Activated CD4-positive, CD25-positive, alpha-beta regulatory T cell treated with anti-CD3 and anti-CD28 coated beads, Interleukin-2, amount 50 U/mL, for 24 hours (primary cell): ENCODE measurements at places on chromosomes 11 and 22.

DNA sequence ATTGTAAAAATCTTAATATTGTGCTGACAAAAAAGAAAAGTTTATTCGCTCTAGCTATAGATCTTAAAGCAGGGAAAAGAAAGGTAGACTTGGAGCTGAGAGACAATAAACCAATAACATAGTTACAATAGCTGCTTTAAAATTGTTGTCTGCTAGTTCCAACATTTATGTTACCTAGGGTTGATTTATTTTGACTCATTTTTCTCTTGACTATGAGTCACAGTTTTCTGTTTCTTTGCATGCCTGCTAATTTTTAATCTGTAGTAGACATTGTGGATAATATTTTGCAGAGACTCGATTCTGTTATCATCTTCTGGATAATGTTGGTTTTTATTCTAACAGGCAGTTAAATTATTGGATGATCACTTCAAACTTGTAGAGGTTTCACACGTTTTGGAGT lies 83.1 kb upstream of the TRPC6 start:
- ATAC-seq, result no peak

- ATAC-seq, result no peak
Observed at GRCh38 chr11:12669930-12670329, 4.3 kb upstream of the TEAD1 start.

DNA sequence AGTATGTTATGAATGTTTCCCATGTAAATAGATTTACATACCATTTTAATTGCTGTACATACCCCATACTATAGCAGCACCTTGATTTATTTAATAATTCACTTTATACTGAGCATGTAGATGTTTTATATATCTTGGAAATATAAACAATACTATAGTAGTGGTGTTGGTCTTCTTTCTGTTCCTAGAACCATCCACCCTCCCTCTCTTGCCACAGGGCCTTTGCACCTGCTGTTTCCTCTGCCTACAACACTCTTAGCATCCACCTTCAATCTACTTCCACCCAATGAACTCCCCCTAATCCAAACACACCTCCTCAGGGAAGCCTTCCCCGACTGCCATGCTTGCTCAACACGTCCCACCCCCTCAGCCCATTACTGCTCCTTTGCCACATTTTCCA lies 30.2 kb downstream of the TESMIN start:
- ATAC-seq, result no peak

- no peak for ATAC-seq
Observed at GRCh38 chr22:47143249-47143938, 380.9 kb downstream of the TBC1D22A start.

- no peak for ATAC-seq
Observed at GRCh38 chr11:115894176-115894575, 390.0 kb upstream of the CADM1 start.

GRCh38 chr11:67120881-67121710 lies 2.0 kb downstream of the KDM2A start:
- no peak for ATAC-seq

DNA sequence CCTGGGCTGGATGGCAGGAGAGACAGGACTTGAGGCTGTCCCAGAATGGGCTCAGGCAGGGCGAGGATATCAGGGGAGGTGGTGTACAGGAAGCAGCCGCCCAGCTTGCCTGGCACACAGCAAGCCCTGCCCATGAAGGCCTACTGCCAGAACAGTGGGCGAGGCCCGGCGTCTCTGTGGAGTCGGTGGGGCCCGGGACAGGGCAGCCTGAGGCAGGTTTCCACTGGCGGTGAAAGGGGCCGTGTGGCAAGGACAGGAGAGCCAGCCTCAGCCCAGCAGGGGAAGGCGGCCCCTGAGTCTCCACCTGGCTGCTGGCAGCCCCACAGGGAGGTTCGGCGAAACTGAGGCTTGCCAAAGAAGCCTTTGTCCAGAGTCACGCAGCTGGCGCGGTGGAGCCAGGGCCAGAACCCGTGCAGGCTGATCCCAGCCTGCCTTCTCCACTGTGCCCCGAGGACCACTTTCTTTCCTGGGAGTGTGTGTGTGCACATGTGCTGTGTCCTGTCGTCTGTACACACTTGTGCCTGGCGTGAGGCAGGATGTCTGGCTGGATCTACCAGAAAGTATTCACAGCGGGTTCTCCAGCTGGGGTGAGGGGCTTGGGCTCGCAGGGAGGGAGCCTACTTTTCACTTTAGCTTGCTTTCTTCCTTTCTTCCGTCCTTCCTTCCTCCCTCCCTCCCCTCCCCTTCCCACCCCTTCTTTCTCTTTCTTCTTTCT lies 1.2 kb downstream of the TSPO start:
- peak; percentile 83 for ATAC-seq

- peak; percentile 64 for ATAC-seq
Observed at GRCh38 chr22:38267086-38267485, 5.7 kb downstream of the TMEM184B start.

GRCh38 chr11:103530257-103530656 lies 421.0 kb downstream of the DYNC2H1 start:
- ATAC-seq, result no peak

DNA sequence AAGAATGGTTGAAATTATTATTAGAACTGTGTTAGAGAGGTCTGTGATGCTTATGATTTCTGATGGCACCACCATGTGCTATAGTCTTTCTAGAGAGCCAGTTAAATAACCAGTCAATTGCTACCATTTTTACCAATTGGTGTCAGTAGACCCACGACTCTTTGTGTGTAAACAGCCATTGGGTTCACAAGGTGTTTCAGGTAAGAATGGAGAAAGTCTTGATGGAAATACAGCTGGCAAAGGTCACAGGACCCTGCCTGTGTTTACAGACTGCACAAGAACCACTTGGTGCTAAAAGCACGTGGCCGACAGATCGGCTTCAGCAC lies 30.5 kb upstream of the OR10G7 start:
- ATAC-seq, result no peak

- ATAC-seq, result no peak
Observed at GRCh38 chr11:64264371-64264852, 13.1 kb downstream of the PLCB3 start.

- no peak for ATAC-seq
Observed at GRCh38 chr11:125951731-125952130, 5.9 kb downstream of the VSIG10L2 start.

DNA sequence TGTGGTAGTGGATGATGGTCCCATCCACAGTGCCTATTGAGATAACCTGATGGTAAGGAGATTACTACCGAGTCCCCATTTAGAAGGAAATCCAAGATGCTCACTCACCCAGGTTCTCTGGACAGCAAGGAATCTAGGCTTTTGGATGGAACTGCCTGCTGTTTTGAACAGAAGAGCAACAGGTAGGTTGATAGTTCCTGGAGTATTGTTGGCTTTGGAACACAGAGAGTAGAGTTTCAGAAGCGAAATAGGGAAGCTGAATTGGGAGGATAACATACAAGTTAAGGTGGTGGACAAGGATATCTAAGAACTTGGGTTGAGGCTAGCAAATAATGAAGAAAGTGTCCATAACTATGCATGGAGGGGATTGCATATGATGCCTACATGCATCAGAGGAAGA lies 27.6 kb downstream of the SLC22A6 start:
- no peak for ATAC-seq

- ATAC-seq, result no peak
Observed at GRCh38 chr22:49395617-49396016, 432.1 kb downstream of the BRD1 start.

DNA sequence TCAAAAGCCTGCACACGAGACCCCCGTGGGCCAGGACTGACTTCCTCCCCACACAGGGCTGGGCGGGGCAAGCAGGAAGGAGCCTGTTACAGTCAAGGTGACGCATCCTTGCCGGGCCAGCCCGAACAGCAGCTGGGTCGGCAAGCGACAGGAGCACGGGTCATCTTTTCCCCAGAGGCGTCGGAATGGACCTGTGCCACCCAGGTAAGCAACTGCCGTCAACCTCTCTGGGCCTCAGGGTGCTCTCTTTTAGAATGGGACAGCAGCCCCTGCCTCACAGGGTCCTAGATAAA lies at the start of gene CYTH4:
Gene CYTH4 (plus strand): TSS at position 124 of the 293 bp plus-strand sequence. CDS start 62 bp downstream, at position 186.
- peak; percentile 91 for ATAC-seq

DNA sequence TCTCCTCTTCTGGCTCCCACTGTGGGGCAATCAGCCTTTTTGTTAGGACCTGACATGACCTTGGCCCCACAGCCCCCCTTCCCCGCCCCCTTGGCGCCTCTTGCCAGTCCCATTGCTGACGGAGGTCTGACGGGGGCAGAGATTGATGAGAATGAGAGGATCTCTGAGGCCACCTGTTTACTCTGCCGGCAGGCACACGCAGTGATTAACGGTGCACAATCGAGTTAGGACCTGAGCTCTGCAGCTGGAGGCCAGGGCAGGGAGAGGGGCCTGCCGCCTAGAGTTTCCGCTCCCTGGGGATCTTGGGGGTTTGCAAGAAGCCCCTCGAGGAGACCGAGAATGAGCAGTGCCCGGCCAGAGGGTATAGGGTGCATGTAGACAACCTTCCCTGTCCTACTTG lies 6.8 kb upstream of the CHRM1 start:
- no peak for ATAC-seq

DNA sequence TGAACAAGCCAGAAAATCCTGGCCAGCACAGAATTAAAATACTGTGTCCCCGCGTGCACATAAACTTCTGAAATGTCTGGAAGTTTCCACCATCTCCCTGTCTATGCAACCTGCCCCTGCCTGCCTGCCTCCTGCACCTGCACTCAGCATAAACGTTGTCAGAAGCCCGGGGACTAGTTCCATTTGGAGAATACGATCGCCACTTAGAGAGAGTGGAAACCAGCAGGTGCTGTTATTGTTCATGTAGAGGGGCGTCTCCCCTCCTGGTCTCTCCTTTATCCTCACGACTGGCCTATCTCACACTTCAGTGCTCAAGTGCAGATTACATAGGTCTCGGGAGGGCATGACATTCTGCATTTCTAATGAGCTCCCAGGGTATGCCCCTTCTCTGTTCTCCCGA lies 35.6 kb downstream of the MPPED1 start:
- no peak for ATAC-seq

DNA sequence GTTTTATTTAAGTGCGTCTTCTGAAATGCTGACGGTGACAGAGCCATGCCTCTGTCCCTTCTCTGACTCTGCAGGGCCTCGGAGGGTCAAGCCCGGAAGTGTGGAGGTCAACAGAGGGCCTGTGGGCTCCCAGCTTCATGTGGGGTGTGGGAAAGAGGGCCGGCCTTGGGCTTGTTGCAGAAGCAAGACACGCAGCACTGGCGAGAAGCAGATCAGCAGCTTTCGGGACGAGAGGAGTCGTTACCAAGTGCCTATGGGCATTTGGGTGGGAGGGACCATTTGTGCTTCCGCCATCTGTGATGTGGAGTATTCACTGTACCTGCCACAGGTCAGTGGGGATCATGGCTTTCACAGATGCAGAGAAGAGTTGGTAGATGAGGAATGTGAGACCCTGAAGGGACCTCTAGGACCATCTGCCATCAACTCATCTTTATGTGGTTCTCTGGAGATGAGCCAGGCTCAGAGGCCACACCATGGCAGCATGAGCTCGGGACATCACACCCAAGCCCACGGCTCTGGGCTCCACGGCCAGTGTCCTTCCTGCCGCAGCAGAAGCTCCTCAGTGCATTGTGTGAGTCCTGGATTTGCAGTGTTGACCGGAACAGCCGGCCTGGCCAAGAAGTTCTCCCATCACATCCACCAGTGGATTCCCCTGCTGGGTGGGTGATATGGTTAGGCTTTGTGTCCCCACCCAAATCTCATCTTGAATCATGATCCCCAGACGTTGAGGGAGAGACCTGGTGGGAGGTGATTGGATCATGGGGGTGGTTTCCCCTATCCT lies 590.7 kb downstream of the TBC1D22A start:
- ATAC-seq, result no peak

- ATAC-seq, result no peak
Observed at GRCh38 chr11:67666676-67667489, 7.5 kb downstream of the ALDH3B2 start.

DNA sequence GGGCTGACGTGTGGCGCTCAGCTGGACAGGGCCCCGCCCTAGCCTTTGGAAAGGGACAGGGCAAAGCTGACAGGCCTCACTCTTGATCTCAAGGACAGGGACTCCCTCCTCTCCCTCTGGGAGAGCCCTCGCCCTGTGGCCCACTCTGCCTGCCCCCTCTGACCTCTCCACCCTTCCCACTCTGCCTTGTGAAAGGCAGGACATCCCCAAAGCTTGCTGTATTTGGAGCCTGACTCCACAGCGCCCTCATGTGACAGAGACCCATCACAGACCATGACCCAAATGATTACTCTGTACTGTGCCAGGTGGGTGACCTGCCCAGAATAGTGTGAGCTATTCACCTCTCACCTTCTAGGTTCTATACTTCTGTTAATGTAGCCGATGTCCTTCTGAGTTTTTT lies 18.8 kb downstream of the P2RY2 start:
- ATAC-seq, result no peak

- no peak for ATAC-seq
Observed at GRCh38 chr11:9459667-9460321, 1.0 kb upstream of the ZNF143 start.

GRCh38 chr11:66045177-66045639 lies 3.8 kb downstream of the GAL3ST3 start:
- ATAC-seq, result peak; percentile 90

- ATAC-seq, result peak; percentile 31
Observed at GRCh38 chr22:20206709-20207215, 55.9 kb upstream of the CCDC188 start.

DNA sequence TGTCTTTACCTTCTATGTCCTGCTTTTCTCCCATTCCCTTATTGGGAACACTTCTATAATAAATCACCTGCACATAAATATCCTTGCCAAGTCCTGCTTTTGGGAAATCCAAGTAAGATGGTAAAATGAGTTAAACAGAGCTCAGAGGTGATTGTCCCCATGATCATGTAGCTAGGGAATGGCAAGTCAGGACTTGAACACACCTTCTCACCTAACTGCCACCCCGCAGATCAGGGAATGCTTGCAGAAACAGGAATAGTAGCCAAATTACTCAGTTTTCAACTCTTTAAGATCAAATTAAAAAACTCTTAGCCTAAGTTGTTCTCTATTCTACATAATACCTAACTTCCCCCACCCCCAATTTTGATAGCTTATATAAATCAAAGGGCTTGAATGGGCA lies 16.0 kb downstream of the OOSP3 start:
- ATAC-seq, result no peak

GRCh38 chr11:61904539-61905048 lies 12.8 kb downstream of the RAB3IL1 start:
- no peak for ATAC-seq

- ATAC-seq, result no peak
Observed at GRCh38 chr11:73281201-73281741, 9.1 kb downstream of the P2RY6 start.

DNA sequence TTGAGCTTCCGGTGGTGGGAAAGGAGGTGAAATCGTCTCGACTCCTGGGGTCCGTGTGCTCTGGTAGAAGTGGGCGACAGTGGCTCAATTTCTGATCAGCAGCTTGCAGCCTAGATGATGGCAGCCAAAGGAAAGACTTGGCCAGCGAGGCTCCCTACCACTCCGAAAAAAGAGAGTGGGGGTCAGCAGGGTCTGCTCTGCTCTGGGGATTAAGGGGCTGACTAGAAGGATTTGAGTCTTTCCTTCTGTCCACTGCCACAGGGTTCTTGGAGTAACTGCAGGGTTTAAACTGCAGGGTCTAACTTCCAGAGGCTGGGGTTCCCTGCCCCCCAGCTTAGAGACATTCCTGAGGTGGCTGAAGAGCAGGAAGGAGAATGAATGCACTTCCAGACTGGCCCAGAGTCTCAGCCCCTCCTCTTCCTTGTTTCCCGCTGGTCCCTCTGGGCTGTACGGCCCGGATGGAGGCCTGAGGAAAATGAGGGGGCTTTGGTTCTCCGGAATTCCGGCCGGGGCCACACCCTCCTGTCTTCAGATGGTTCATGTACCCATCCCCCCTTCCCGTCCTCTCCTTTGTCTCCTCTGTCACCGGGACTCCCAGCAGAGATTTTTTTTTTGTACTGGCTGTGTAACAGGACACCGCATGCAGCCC lies 907 bp downstream of the SERPINH1 start:
- no peak for ATAC-seq

GRCh38 chr11:7489376-7489775 lies 4.1 kb downstream of the OLFML1 start:
- no peak for ATAC-seq
